ENCODE measurements at places on chromosomes 3 and 15. TPM values are rescaled to one million over a fixed set of nuclear protein-coding genes. Genes with fewer than 3 reads are reported as not detected.

Gene PCOLCE2
- total RNA-seq = 9.6 TPM

Gene B3GALNT1
- total RNA-seq = 25.1 TPM

Gene RAD51
- total RNA-seq = 12.8 TPM

Gene TCTA
- 33.6 TPM for total RNA-seq

Gene TMED3
- 139 TPM for total RNA-seq

Gene ACTC1
- total RNA-seq = not detected

Gene CLEC3B
- total RNA-seq = not detected

Gene AHSG
- total RNA-seq = 0.24 TPM

Gene SLC28A1
- total RNA-seq = 0.17 TPM

Gene CASR
- total RNA-seq = 2.3 TPM

Gene MYZAP
- total RNA-seq = 5.1 TPM

Gene HRG
- 0.40 TPM for total RNA-seq

Gene GOLGA6L9
- total RNA-seq = 5.8 TPM

Gene NTRK3
- total RNA-seq = not detected

Gene VPS13C
- 99.9 TPM for total RNA-seq

Gene CLDN16
- total RNA-seq = 4.8 TPM

Gene MYO5C
- 48.4 TPM for total RNA-seq

Gene ZNF80
- not detected for total RNA-seq

Gene ILDR1
- 15.7 TPM for total RNA-seq

Gene PLCL2
- 5.8 TPM for total RNA-seq

Gene CYP8B1
- not detected for total RNA-seq

Gene KCNMB2
- not detected for total RNA-seq

Gene CFAP100
- not detected for total RNA-seq

Gene RTP1
- not detected for total RNA-seq

Gene OXSM
- 18.4 TPM for total RNA-seq

Gene TF
- 1.1 TPM for total RNA-seq

Gene PARP16
- 4.6 TPM for total RNA-seq

Gene DCP1A
- total RNA-seq = 27.4 TPM

Gene STRIT1
- total RNA-seq = not detected

Gene PATL2
- 3.8 TPM for total RNA-seq

Gene RBM15B
- total RNA-seq = 43.8 TPM

Gene EIF4G1
- 662 TPM for total RNA-seq

Gene CD200
- not detected for total RNA-seq

Gene TMEM212
- not detected for total RNA-seq

Gene STRC
- total RNA-seq = 0.57 TPM

Gene C3orf22
- not detected for total RNA-seq

Gene GOLGA6A
- total RNA-seq = not detected

Gene DRD3
- not detected for total RNA-seq

Gene GOLGA8Q
- not detected for total RNA-seq

Gene PLXNB1
- 175 TPM for total RNA-seq

Gene ATP2B2
- total RNA-seq = not detected

Gene TMC3
- total RNA-seq = not detected

Gene ITIH3
- total RNA-seq = not detected

Gene UROC1
- not detected for total RNA-seq

Gene TTLL13
- total RNA-seq = 0.29 TPM

Gene NOX5
- 0.20 TPM for total RNA-seq

Gene AP2M1
- 401 TPM for total RNA-seq

Gene SUCNR1
- 0.07 TPM for total RNA-seq

Gene SLC9A9
- total RNA-seq = 2.4 TPM

Gene PPM1M
- 7.1 TPM for total RNA-seq

Gene ADCY5
- 2.5 TPM for total RNA-seq

Gene ARPP19
- total RNA-seq = 145 TPM

Gene SORD
- 39.1 TPM for total RNA-seq

Measured in Calu3 (cell line).